ENCODE measurements at places on chromosomes 2 and 18.

DNA sequence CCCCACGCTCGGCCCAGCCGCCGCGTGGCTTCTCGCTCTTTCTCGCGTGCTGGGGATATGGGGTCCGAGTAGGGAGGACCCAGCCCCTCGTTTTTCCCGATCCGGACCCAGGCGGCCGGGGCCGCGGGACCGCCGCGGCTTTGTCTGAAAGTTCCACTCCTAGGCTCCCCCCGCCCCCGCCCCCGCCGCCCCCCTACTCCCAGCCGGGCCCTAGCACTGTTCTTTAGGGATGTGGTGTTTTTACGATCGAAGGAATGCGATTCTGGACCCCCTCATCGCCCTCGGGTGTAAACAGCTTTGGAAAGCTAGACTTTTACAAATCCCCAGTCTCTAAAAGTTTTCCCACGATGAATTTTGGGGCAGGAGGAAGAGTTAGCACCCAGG, 819 bp downstream of the TGIF1 start:
- no peak for DNase-seq
- H3K27me3 ChIP-seq = peaks cover 2% of the 10 kb centered on the region
- H3K36me3 ChIP-seq = peaks cover 12% of the 10 kb centered on the region
- peak overlapping the region; percentile 90 for H3K4me3 ChIP-seq

DNA sequence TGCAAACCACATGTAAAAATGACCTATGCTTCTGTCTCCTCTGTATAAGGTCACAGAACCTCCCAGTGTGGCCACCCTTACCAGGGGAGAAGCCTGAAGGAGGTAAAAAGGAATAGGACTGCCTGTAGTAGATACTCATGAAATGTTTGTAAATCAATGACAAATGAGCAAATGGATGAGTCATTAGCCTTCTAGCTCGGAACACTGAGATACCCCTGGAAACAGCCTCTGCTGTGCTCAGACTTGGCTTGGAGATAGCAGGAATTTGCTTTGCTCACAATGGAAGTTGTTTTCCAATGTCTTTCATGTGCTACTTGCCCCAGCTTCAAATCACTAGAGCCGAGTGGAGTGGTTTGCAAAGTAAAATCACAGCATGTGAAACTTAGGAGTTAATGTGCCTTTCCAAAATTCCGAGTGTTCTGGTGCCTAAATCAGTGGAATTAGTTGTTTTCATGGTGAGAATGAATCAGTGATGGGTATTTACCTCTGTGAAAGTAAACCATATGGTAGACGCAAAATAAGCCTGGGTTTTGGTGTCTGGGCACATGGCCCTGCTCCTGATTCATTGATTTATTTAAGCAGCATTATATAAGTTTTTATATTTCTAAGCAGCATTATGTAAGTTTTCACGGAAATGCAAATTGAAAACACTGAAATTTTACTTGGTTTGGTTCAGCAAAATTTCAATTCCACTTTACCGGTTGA, 154.0 kb upstream of the MAP3K20 start:
- H3K36me3 ChIP-seq = no peaks in the 10 kb centered on the region
- H3K27ac ChIP-seq = no peak overlapping the region
- H3K4me3 ChIP-seq = no peak overlapping the region
- peaks cover 7% of the 10 kb centered on the region for H3K27me3 ChIP-seq
- no peak for DNase-seq
- H3K4me1 ChIP-seq = no peaks in the 10 kb centered on the region

DNA sequence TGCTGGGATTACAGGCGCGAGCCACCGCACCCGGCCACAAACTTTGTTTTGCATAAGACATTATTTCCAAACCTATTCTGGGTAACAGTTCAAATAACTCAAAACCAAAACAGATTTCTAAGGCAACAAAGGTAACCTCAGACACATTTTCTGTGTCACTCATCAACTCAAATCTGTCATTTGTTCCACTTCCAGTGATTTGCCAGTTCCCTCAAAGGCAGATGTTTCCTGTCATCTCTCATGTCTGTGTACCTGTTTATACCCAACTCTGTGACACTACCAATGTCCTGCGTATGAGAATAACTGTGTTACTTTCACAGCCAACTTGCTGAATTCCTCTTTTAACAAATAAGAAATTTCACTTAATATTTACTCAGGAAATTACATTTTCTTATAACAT, 54.4 kb downstream of the SCN3A start:
- no peak for DNase-seq
- no peaks in the 10 kb centered on the region for H3K4me1 ChIP-seq
- no peaks in the 10 kb centered on the region for H3K36me3 ChIP-seq

DNA sequence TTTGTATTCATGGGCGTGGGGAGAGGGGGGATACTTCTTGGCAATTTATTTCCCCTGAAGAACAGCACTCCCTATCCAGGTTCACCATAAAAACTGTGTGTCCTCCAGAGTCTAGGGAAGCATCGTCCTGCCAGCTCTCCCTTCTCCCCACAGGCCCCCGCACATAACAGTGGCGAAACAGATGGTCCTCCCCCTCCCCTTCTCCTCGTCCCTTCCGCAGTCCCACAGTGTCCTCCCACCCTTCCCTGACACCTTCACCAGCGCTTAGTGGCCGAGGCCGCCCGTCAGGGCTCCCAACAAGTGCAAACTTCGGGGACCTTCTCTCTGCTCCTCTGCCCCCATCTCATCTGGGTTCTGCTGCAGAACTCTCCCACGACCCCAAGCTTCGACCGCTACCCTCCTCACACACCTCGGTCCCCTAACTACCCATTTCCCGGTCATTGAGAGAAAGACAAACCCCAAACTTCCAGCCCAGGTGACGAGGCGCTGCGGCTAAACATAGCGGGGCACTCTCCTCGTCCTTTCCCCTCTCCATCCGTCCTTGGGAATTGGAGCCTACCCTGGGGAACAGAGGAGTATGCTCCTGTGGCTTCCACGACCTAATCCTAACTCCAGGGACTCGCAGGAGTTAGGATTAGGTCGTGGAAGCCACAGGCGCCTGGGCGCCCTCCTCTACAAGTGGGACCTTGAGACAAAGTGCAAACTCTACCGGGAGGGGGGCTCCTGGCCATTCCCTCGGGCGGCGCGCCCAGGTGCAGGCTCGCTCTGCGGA, 971 bp downstream of the ZNF385B start:
- H3K4me3 ChIP-seq = peak overlapping the region; percentile 43
- DNase-seq = no peak
- no peak overlapping the region for H3K27ac ChIP-seq
- peaks cover 15% of the 10 kb centered on the region for H3K4me1 ChIP-seq

GRCh38 chr2:34368304-34368703, 769.2 kb upstream of the FAM98A start:
- no peaks in the 10 kb centered on the region for H3K36me3 ChIP-seq
- H3K4me3 ChIP-seq = no peak overlapping the region
- DNase-seq = no peak
- no peaks in the 10 kb centered on the region for H3K4me1 ChIP-seq
- no peak overlapping the region for H3K27ac ChIP-seq
- H3K27me3 ChIP-seq = no peaks in the 10 kb centered on the region

DNA sequence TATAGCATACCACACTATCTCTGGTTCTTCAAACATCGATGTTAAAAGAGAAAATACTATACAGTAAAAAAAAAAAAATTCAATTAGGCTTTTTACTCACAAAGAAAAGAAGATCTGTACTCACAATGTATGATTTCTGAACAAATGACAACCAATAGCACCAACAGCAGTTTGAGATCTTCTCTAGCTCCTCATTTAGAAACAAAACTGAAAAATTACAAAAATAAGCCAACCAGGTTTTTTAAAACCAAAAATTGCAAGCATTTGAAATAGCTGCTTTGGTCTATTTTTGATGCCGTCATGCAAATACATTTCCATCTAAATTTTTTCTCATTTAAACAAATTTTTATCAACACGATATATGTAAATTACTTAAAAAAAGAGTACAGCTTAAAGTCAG, 34.3 kb upstream of the RALBP1 start:
- H3K27ac ChIP-seq = no peak overlapping the region
- peaks cover 3% of the 10 kb centered on the region for H3K27me3 ChIP-seq
- no peaks in the 10 kb centered on the region for H3K4me1 ChIP-seq
- no peak for DNase-seq

DNA sequence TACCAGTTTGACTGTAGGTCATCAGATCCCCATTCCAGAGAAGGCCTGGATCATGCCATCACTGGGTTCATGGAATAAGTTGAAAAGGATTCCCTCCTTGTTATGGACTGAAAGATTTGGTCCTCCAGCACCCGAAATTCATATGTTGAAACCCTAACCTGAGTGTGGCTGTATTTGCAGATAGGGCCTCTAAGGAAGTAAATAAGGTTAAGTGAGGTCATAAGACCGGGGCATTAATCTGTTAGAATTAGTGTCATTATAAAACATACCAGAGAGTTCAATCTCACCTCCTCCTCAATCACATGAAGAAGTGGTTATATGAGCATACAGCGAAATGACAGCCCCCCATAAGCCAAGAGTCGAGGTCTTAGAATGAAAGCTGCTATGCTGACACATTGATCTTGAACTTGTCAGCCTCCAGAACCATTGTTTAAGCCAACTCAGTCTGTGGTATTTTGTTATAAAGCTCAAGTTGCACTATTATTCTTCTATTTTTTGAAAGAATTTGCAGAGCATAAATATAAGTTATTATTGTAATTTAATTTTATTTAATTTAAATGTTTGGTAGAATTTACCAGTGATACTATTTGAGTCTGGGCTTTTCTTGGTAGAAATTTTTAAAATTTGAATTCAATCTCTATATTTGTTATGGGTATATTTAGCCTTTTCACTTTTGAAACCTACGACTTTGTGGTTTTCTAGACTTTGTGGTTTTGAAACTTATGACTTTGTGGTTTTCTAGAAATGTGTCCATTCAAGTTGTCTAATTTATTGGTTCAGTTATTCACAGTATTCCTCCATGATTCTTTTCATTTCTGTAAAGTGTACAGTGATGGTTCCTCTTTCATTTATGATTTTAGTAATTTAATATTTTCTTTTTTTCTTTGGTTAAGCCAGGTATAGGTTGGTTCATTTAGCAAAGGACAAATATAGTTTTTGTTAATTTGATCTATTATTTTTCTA, 1206.7 kb upstream of the CDH2 start:
- no peak for DNase-seq
- H3K27ac ChIP-seq = no peak overlapping the region
- H3K4me3 ChIP-seq = no peak overlapping the region

GRCh38 chr18:53018791-53019190, 678.8 kb downstream of the DCC start:
- H3K36me3 ChIP-seq = no peaks in the 10 kb centered on the region
- H3K4me3 ChIP-seq = no peak overlapping the region
- no peaks in the 10 kb centered on the region for H3K4me1 ChIP-seq
- DNase-seq = no peak

Data from activated T-helper 1 cell treated with anti-CD3 and anti-CD28 coated beads, Interleukin-12 subunit alpha, Interleukin-12 subunit beta, Interleukin-2, Interleukin-4 antibody, amounts not matched to agents 30 ng/mL and 10 ng/mL and 1 ng/mL, durations not matched to agents 14 hours and 24 hours and 36 hours (primary cell).